CD4-positive, alpha-beta T cell treated with Interleukin-6 at 100 ng/mL for 8 hours (primary cell): ENCODE measurements at places on chromosomes 12 and 14.

DNA sequence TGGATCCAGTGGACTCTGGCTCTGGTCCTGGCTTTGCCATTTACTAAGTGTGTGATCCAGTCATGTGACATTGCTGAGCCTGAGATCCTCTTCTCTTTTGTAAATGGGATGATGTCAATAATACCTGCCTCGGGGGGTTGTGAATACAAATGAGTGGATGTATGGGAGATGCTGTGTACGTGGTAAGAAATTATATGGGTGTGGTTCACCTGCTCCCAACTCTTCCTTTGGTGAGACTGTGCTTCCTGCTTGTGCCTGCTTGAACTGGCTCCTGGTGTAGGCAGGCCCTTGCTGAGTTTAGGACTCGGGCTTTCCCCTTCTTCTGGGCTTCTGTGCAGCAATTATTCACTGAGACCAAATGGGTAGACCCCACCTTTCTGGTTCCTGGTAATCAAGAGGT, 189.5 kb upstream of the FRMD6 start:
- no peak for DNase-seq

DNA sequence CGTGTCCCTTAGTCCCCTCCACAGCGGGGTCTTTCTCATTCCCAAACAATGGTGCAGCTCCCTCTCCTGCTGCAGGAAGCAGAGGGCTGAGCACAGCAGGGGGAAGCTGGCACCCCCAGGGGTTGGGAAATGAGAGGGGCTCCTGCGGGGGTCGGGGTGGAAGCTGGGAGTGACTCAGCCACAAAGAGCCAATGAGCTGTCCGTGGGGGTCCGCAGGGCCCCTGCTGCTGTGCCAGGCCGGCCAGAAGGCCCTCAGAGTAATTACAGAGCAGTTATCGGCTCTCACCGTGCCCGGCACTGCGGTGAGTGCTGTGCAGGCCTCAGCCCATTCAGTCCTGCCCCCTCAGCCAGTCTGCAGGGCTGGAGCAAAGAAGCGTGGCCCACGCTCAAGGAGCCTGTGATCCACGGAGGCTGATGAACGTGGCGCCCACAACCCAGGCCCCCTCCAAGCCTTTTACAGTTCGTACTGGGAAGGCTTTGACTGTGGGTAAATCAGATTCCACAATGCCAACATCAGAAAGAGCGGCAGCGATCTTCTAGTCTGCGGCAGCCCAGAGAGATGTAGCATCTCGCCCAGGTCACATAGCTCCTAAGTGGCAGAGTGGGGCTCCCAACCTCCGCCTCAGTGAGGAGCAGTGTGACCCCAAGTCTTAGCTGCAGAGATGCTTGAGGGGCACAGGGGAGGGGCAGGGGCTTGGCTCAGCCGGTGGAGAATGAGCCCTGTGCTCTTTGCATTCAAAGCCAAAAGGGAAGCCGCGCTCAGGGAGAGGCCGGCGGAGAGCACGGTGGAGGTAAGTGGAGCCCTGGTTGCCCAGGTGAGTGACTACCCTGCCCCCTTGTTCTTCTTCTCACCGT, 43.4 kb downstream of the SLC6A12 start:
- no peak for DNase-seq

GRCh38 chr12:1434296-1434955, 160.0 kb downstream of the FBXL14 start:
- DNase-seq, result no peak

- no peak for DNase-seq
These were observed 997.9 kb upstream of the FLRT2 start for GRCh38 chr14:84532016-84532415.

GRCh38 chr12:33649992-33650391, 210.4 kb upstream of the SYT10 start:
- no peak for DNase-seq

- no peak for DNase-seq
These were observed 41.8 kb downstream of the ARF6 start for GRCh38 chr14:49934646-49935045.

DNA sequence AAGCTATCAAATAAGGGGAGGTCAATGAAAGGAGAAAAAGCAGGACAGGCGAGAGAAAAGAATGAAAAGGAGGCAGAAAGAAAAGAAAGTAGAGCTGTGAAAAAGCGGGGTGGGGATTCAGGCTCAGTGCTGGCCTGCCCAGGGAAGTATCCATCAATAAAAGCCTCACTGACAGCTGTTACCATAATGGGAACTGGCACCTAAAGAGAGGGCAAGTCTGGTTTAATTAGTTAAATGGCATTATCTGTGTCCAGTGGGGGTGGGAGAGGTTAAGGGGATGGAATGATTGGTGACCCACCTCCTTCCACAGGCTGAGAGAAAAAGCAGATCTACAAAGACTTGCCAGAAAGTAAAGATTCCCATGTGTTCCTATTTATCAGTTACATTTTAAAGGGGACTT, 7.4 kb downstream of the SALL2 start:
- no peak for DNase-seq

DNA sequence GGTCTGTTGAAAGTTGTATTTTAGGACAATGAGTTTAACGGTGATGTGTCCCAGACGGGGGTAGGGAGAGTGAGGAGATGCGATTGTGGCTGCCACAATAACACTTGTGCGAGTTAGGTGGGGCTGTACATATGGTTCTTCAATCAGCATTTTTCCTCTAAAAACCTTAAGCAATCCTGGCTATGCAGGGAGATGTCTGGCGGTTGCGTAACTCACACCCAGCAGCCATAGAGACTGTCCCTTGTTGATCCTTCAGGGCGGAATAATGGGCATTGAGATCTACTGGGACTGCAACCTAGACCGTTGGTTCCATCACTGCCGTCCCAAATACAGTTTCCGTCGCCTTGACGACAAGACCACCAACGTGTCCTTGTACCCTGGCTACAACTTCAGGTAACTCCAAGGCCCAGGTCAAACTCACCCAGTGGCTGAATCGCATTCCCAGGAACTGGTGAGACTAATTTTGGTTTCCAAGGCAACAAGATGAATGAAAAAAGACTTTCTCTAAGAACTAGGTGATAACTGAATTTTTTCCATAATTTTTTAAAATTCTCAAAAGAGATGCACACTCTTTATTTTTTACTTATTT, 34.6 kb downstream of the P2RX7 start:
- DNase-seq, result no peak

GRCh38 chr12:105554223-105554678, 223.8 kb downstream of the C12orf75 start:
- no peak for DNase-seq

DNA sequence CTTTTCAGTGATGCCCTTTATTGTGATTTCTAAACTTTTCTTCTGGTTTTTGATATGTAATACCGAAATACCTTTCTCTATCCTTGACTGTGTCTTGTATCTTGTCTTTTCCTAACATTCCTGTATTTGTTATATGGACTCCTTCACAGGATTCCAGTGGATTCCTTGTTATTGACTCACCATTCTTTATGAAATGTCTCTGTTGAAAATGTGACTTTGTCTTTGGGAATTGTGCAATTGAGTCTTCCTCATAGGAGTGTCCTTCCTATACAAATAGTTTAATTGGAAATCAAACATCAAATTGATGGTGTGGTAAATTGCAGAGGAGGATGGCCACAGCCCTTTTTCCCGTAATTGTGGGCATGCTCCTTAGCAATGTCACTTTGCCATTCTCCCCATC, 296.6 kb upstream of the KITLG start:
- DNase-seq, result no peak

DNA sequence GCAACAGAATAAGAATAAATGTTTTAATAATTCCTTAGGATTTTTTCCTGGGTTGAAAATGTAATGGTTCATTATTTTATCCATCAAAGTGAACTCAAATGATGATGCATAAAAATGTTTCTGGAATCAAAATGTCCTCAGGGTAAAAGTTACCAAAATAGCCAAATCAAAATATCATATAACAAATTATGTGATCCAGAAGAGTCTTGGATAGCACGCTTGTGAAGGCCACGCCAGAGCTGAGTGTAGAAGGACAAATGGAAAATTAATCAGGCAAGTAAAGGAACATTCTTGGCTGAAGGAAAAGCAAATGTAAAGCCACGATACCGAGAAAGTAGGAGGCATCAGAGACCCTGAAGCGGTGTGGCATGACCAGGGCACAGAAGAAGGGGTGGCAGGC, 169.2 kb downstream of the CAPZA3 start:
- no peak for DNase-seq

DNA sequence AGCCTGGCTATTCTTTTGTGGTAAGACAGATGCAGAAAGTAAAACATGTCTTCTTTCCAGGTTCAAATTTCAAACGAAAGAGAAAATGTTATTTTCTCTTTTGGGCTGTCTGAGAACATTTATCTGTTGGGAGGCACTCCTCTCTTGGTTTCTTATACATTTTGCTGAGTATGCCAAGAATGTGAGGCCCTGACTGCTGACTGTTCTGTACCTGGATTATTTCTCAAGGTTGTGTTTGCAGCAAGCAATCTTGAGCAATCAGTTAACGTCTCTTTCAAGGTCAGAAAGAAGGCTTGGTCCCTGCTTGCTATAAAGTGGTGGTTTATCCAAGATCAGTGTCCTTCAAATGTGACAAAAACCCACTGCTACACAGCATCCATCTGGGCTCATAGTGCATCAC, 9.8 kb downstream of the SSTR1 start:
- no peak for DNase-seq

- peak; percentile 16 for DNase-seq
These were observed 52.3 kb downstream of the SLC25A47 start for GRCh38 chr14:100375266-100375962.

GRCh38 chr14:71203306-71203705, 296.0 kb downstream of the PCNX1 start:
- no peak for DNase-seq

- DNase-seq, result no peak
These were observed 1.7 kb downstream of the FBXO34 start for GRCh38 chr14:55272922-55273321.

- DNase-seq, result peak; percentile 77
These were observed 449 bp upstream of the LTBP2 start for GRCh38 chr14:74612350-74613021.

DNA sequence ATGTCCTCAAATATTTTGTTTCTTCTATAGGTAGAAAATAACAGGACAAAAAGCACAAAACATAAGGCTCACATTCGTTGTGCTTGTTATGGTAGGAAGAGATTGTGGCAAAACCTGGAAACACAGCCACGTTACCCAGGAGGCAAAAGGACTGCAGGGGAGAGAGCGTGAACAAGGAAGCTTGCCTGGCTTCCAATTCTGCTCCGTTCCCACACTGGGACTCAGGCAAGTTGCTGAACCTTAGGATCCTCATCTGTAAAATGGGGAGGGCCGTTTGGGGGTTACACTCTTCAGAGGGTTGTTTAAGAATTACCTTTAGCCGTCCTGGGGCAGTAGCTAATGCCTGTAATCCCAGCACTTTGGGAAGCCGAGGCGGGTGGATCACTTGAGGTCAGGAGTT, 205.3 kb downstream of the SSPN start:
- DNase-seq, result no peak

DNA sequence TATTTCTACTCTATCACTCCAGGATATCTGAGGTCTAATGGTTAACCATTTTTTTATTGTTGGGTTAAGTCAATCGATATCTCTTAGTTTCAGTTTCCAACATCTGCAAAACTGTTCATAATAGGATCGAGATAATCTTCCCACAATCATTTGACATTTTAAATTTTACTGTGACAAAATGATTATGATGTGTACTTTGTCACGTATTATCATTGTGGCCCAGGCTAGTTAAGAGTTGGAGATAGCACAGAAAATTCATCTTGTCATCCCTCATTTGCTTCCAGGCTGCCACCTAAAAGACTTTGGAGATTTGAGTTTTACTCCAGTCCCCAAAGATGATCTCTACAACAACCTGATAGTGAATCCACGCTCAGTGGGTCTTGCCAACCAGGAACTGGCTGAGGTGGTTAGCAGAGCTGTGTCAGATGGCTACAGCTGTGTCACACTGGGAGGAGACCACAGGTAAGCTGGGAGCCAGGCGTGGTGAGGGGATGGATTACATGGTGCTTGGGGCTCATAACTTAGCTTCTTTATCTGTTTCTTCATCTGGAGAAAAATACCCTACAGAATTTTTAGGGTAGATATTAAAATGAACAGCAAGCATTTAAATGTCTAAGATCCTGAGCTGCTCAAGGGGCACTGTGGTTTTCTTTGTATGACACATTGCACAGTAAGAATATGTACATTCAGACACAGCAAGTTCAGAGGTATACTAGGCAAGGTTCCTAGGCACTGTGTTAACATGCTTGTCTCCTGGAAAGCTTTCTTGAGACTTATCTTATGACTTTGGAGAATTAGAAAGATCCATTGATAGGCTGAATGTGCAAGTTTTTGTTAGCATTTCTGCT, 22.4 kb downstream of the ARG2 start:
- DNase-seq, result no peak

DNA sequence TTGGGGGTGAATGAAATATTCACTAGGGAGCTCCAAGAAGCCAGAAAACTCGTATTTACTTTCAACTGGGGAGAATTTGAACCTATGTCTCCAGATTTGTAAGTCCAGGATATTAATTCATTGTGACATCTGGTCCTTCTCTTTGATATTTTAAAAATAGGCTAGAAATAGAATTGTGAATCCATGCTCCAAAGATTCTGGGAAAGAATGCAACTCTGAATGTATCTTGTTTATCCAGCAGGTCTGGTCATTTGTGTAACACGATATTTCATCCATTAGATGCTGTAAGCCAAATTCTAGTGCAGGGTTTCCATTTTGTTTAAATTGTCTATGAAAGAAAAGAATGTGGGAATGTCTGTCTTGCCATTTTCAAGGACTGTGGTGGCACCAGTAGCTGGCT, 334.7 kb downstream of the BMP4 start:
- DNase-seq, result no peak

- peak; percentile 5 for DNase-seq
These were observed 61.6 kb upstream of the GZMB start for GRCh38 chr14:24695265-24696241.
